Gastroesophageal sphincter (tissue), 4 donors: ENCODE measurements at places on chromosomes 4 and X.

GRCh38 chrX:133661962-133662839 lies 246.9 kb upstream of the GPC4 start:
- ATAC-seq: no peak

- ATAC-seq: no peak
Measured at GRCh38 chr4:26029568-26030131, 115.6 kb downstream of the SMIM20 start.

- peak; percentile 43 for ATAC-seq
Measured at GRCh38 chrX:75086731-75087195, 69.3 kb downstream of the ABCB7 start.

DNA sequence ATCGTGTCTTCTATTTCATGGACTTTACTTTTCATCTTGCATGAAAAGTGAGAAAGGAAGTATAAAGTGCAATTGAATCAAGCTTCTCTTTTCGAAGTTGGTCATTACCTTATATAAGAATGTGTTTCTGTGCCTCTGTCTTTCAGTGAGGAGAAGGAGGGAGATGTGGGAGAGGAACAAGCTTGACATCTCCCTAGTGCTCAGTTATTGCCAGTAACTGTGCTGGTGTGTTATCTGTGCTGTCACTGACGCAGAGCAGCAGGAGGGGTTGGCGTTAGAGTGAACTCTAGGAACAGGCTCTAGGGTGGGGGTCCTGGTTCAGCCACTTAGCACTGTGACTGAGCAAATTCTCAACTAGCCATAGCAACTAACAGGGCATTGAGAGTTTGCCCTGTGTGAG lies 34.0 kb upstream of the TBC1D9 start:
- no peak for ATAC-seq

DNA sequence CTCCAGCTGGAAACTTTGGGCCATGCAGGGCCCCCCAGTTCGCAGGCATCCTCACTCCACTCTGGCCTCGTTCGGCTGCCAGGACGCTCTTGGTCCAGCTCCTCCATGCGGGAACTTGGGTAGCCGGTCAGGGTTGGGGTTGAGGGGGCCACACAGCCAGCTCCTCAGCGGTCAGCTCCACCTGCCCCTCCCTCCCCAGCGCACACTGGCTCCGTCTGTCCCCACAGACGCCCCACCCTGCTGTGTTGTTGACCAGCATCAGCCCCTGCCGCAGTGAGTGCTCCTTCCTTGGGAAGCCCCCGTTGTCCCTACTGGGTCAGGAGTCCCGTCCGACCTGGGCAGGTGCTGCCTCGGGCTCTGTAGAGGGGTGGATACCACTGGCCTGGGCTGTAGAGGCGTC lies 5.8 kb downstream of the FGFRL1 start:
- no peak for ATAC-seq

DNA sequence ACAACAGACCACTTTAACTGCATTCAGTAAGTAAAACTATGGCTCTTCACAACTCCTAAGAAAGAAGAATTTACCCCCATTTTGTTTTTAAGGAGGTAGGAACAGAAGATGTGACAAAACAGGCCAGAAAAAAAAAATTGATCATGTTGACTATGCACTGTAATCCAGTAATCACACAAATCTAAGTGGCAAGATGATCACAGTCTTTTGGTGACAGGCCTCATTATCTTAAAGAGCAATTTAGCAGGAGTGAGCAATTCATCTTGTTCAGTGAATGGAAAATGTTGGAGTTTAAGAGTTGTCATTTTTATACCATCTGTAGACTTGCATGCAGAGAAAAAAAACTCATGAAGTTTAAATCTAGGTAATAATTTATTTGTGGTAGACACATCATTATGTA lies 115.1 kb downstream of the SLC39A8 start:
- ATAC-seq: no peak

DNA sequence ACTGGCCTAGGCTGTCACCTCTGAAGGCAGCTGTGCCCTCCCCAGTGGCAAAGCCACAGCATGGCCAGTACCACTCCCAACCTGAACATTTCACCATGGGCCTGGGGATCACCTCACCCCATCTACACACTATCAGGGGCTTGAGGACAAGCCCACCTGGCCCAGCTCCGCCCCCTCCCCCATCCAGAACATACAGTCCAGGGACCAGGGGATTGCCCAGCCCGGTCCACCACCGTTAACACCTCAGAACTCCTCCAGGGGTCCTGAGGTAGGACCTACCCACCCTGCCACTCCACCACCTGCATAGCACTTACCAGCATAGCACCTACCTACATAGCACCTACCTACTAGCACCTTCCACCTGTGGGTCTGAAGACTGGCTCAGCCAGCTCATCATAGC lies 179.8 kb downstream of the EDA start:
- no peak for ATAC-seq

DNA sequence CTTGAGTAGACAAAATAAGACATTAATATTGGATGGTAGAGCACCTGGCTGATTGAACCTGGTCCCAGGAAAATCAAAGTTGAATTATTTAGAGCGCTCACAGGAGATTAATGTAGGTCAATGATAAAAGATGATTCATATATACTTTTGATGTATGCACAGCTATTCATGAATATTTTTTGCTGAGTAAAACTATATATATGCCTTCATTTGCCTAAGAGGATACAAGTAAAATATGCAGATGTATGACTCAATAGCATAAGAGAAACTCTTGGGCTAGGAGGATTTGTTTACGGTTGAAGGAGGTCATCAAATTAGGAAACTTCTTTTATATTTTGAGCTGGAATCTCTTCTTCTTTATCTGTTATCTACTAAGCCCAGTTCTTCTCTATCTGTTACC lies 202.7 kb upstream of the HS3ST1 start:
- ATAC-seq: no peak

- no peak for ATAC-seq
Measured at GRCh38 chr4:109826719-109827118, 1.1 kb upstream of the RRH start.

- no peak for ATAC-seq
Measured at GRCh38 chrX:148661035-148661434, 160.6 kb downstream of the AFF2 start.

DNA sequence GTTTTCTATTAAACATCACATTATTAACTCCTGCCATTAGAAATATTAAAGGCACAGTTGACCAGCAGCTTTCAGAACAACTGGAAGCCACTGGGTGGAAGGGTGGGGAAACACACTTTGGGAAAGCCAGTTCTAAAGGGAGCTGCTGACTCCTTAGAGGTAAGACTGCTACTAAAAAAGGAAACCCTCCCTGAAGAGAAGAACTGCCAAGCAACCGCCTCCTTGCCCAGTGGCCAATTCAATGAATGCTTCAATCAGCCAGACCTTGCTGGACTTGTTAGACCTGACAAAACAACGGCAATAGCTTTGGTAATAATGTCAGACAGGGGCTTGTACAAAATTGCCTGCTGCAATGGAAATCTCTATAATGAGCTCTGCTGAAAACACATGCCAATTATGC lies 15.6 kb downstream of the OPHN1 start:
- ATAC-seq: no peak

DNA sequence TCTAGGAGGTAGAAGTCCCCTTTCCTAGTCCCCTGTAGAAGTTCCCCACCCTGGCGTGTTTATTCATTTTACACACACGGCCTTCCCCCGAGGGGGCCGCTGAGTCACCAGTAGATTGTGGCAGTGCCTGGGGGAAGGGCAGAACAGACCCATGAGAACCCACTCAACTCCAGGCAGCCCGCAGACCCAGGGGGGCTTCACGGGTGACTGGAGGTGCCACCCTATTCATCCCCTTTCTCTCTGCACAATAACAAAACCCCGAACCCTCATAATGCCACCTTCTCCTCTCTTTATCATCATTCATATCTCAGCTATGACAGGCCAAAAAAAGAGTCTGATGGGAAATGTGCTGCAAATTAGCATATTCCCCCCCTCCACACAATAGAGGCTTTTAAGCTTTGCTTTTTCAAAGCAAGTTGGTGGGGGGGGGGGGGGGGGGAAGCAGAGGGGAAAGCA lies 20.4 kb upstream of the GPM6B start:
- ATAC-seq: no peak

DNA sequence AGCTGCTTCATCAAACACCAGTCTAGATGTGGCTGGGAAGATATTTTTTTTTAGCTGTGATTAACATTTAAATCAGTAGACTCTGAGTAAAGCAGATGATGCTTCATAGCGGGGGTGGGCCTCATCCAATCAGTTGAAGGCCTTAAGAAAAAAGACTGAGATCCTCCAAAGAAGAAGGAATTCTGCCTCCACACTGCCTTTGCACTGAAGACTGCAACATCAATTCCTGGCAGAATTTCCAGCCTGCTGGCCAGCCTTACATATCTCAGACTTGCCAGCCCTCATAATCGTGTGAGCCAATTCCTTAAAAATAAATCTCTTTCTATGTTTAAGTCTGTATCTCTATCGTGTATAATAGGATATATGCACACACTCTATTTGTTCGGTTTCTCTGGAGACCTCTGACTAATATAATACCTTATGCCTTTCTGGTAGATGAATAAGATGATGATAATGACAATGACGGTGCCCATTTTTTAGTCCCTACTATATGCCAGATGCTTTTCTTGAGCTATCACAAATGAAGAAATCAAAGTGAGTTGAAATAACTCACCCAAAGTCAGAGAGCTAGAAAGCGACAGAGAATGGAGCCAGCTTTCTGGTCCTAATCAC lies 66.1 kb upstream of the SOD3 start:
- ATAC-seq: no peak

- ATAC-seq: no peak
Measured at GRCh38 chr4:69731847-69732246, 28.6 kb downstream of the SULT1B1 start.

- no peak for ATAC-seq
Measured at GRCh38 chr4:19327364-19327763, 924.3 kb upstream of the SLIT2 start.

GRCh38 chrX:140057001-140057411 lies 91.7 kb upstream of the CXorf66 start:
- ATAC-seq: peak; percentile 75

DNA sequence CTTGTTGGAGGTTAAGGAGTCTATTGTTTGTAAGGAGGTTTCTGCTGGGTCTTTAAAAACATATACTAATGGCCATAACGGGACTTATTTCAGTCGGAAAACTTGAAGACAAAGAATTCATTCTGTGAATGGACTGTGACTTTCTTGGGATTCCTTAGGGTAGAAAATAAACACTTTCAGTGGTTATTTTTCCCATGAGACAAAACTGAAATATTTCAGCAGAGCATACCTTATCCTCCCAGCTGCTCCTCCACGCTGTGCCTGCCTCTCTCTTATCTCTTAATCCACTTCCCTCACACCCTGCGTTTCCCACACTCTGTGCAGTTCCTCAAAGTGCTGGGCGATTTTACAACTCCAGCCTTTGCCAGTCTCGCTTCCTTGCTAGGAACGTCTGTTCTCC lies 47.1 kb upstream of the SORBS2 start:
- no peak for ATAC-seq

- ATAC-seq: no peak
Measured at GRCh38 chrX:112670977-112671376, 8.8 kb downstream of the LHFPL1 start.

DNA sequence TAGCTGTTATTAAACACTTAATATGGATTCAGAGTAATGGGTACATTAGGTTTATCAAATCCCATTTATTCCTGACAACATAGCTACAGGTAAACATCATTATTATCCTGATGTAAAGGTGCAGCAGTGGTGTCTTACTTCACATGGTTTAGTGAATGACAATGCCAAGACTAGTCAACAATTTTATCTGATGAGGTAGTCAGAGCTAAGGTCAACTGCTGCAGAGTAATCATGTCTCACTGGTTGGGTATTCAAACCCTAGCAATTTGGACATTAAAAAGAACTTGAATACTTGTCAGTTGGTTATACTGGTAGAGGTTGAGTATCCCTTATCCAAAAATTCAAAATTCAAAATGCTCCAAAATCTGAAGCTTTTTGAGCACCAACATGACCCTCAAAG lies 117.6 kb downstream of the MAB21L2 start:
- no peak for ATAC-seq

DNA sequence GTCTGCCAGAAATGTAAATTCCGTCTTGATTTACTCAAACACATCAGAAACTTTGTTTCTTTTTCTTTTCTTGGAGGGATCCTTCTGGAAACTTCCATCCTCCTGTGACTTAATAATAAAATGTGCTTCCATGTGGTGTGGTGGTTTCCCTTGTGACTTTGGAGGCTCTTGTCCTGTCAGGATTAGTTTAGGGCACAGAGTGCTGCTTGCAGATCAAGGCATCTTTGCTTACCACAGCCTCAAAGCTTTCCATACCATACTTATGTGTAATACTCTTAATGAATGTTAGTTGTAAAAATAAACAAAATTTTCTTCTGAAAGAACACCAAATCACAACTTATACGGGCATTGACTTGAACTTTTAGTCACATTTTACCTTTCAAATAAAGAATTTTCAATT lies 27.4 kb downstream of the GBA3 start:
- ATAC-seq: no peak

- ATAC-seq: no peak
Measured at GRCh38 chrX:154840856-154841255, 6.4 kb upstream of the SMIM9 start.

GRCh38 chr4:82681754-82682153 lies 116.8 kb downstream of the SCD5 start:
- no peak for ATAC-seq

DNA sequence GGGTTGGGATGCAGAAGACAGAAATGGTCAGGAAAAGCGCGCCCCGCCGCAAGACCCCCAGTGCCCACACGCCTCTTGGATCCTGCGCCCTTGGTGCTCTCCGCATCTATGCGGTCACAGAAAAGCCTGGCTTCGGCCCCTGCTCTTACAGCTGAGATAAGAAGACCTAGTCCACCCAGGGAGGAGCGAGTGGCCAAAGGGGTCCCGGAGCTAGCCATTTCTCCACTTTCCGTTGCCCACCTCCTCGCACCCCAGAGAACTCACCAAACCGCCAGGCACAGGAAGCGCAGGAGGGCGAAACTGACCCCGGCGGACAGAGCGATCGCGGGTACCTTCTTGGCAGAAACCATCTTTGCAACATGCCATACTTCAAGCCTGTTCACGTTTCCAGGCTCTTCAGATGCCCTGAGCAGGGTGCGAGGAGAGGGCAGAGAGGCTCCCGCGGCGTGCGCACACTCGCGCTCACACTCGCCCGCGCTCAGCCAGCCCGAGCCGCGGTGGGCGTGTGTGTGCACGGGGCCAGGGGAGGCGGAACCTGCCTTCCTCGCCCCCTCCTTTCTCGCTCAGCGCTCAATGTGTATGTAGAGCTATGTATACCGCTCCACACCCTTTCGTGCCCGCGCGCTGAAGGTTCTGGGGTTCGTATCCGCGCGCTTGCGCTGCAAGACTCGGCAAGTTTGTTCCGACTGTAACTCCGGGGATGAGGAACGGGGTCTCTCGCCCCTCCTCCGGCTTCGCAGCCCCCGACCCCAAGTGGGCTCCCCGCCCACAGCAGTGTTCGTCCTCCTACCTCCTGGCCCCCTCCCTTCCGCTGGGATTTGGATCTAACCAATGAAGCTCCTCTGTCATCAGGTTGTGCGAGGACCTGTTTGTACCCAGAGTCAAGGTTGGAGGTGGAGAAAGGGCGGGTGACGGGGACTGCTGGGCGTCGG lies at the start of gene GABRA4:
Gene GABRA4, minus strand, starts transcription at position 507 of the 932 bp plus-strand sequence. Its CDS starts 157 bp downstream, at position 350.
- no peak for ATAC-seq

- ATAC-seq: no peak
Measured at GRCh38 chr4:145380123-145380522, 101.5 kb upstream of the SMAD1 start.
